ENCODE measurements at places on chromosomes 4 and X.

DNA sequence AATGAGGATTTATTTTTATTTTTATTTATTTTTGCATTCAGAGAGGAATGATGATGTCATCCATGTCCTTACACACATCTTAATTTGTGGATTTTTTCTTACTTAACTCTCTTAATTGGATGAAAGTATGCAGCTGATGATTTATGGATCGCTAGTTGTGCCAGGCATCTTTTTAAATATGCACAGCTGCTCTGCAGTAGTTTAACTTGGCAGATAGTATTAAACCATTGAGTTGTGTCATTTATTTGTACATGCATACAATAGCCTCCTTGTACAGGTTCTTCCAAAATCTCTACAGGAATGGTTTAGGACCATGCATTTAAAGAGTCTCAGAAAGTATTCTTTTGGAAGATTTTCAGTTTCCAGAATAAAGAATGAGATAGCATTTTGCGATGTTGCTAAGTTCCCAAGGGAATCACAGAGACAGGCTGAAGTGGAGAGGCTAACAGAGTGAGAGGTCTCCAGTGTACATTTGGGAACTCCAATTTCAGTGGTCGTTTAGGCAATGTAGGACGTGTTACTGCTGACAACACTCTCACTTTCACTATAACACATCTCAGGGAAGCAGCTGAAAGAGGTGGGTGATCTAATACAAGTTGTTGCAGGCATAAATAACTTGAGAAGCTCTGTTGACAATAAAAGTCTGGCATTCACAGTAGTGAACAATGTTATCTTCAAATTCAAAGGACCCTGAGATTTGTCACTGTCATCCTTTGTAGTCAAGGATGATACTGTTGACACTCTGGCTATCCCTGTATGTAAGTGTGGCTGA is 49.9 kb upstream of the SCRG1 start:
- DNase-seq: no peak

GRCh38 chr4:122728856-122729255 is 3.6 kb upstream of the BBS12 start:
- no peak for DNase-seq

GRCh38 chrX:7389576-7389975 is 241.6 kb upstream of the PUDP start:
- no peak for DNase-seq

DNA sequence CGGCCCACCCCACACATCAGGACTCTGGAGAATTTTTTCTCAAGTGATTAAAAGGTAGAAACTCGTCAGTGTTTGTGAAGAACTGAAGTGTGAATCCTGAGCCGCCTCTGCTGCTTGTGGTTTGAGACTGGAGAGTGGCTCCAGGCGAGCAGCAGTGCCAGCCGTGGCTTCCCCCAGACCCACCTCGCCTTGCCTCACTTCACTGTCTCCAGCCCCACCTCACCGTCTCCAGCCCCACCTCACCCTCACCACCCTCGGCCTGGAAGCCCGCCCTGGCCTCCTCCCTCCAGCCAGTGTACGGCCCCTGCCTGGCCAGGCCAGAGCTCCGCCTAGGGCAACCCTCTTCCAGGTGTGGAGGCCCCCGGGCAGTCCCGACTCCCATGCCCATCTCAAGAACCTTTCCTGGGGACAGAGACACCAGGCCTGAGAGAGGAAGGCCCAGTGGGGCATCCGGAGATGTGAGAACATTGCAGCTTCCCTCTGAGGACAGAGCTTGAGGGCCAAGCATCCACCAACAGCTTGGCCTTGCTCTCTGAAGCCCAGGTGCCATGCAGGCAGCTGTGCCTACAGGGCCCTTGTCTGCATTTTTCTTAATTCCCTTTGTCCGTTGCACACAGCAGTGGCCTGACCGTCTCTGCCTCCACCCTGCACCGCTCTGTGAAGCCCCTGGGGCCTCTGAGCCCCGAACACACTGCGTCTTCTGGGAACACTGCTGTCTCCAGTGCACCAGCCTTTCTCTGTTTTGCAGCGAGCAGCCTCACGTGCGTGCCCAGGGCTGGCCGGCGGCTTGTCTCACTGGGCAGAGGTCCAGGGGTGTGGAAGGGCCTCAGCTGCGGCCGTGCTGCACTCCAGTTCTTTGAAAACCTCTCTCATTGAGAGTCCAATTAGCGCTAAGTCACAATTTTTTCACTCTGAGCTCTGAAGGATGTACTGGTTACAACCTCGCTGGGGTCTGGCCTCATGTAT is 13.8 kb downstream of the SH3BP2 start:
- DNase-seq: no peak

- DNase-seq: no peak
These were observed 39.8 kb downstream of the NHS start for GRCh38 chrX:17414839-17415238.

- DNase-seq: no peak
These were observed 239.9 kb downstream of the MAML3 start for GRCh38 chr4:139913995-139914598.

GRCh38 chrX:41198410-41198809 is 113.2 kb downstream of the USP9X start:
- DNase-seq: no peak

DNA sequence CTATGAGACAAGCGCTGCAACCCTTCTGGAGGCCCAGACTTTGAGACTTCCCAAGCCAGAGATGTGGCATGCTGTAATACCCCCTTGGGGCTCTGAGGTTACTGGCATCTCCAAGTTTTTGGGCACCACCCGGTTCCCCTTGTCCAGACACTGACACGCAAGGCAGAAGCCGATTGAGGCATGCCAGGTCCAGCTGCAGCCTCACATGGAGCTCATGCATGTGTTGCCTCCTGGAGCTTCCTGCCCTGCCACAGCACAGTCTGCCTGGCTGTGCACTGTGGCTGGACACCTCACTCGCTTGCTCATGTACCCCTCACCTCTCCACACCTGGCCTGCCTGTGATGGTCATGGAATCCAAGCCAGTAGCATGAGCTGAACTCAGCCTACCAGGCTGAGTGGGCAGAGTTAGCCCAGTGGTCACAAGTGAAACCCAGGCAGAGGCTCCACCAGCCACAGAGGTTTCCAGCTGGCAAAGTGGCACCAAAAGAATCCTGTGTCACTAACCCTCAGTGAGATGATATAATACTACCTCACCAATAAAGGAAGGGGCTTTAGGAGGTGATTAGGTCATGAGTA is 789.2 kb upstream of the INTU start:
- DNase-seq: no peak

DNA sequence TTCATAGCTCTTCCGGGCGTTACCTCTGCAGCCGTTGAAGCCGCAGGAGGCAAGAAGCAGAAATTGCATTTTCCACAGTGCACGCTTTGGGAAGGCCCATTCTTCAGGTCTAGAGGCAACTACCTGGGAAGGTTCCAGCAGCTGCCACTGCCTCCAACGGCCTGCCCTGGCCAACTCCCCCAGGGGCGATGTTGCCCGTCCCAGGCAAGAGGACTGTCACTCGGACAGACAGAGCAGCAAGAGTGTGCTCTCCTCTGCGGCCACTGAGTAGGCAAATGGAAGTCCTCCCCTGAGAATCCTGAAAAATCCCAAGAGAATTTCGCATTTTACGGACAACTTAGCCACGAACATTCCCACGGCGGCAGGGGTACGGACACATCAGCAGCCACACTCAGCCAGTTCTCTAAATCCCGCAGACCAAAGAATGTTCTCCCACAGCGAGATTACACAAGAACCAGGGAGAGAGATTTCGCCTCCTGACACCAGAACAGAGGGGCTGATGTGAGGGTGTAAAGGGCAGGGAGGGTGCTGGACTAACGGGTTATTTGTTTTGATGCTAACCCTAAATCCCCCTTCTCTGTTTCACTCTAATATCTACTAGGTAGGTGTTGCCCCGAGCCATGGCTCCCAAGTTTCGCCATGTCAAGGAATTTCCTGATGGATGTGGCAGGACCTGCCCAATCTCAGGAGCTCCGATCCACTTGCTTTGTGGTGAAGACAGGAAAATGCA is 63.8 kb downstream of the SEPSECS start:
- no peak for DNase-seq

DNA sequence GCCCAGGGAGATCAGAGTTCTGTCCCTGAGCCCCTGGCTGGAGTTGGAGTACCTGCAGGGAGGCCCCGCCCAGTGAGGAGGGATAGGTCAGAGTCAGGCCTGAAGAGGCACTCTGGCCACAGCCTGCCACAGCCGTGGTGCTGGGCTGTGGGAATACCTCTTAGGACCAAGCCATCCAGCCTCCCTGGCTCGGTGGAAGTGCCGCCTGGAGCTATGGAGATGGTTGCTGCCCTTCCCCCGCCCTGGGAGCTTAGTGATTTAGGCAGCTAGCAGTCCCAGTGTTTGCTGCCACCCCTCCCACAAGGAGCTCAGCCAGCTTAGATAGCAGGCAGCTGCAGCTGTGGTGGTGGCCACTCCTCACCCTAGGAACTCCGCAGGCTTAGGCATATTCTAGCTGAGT is 446.3 kb upstream of the GNPDA2 start:
- DNase-seq: no peak

GRCh38 chr4:101037938-101038413 is 309.4 kb downstream of the PPP3CA start:
- no peak for DNase-seq

DNA sequence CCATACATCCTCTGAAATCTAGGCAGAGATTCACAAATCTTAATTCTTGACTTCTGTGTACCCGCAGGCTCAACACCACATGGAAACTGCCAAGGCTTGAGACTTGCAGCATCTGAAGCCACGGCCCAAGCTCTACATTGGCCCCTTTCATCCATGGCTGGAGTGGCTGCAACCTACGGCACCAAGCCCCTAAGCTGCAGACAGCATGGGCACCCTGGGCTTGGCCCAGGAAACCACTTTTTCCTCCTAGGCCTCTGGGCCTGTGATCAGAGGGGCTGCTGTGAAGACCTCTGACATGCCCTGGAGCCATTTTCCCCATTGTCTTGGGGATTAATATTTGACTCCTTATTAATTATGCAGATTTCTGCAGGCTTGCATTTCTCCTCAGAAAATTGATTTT is 457.9 kb downstream of the GRIA2 start:
- DNase-seq: no peak

GRCh38 chr4:48558819-48559218 is 68.8 kb downstream of the ZAR1 start:
- DNase-seq: no peak

DNA sequence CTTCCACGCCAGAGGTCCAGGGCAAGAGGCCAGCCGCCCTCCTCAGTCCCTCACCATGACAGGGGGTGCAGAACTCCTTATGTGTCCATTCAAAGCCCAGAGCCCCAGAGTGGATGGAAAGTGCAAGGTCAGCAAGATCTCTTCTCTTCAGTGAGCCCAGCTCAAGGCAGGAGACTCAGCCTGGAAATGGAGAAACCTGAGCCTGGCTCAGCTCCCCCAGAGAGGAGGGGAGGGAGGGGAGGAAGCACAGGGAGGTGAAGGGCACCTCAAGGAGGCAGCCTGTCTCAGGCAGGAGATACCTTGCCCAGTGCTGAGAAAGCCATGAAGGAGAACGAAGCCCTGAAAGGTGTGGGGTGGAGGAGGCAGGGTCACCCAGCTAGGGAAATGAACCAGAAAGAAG is 121.8 kb upstream of the PJA1 start:
- no peak for DNase-seq

- DNase-seq: peak; percentile 61
These were observed 2.8 kb downstream of the VEGFC start for GRCh38 chr4:176789955-176790354.

GRCh38 chrX:78024349-78025059 is 55.1 kb upstream of the PGAM4 start:
- DNase-seq: peak; percentile 48

DNA sequence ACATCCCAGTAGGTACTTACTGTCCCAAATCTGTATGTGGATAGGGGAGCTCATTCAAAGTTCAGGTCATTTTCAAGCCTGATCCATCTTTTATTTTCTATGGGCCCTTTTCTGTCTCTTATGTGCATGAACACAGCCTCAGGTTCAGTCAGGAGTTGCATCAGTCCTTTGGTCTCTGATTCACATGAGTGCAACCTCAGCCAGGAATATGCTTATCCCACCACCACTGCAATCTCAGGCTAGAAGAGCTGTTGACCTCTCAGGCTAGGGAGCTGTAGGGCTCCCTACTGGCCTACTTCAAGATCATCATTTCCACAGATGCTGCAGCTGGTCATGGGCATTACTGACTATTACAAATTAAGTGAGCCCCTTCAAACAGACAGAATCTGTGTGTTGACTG is 27.2 kb downstream of the AASDH start:
- no peak for DNase-seq

- DNase-seq: no peak
These were observed 40.6 kb downstream of the DCHS2 start for GRCh38 chr4:154450966-154451365.

- no peak for DNase-seq
These were observed 12.4 kb downstream of the PLP1 start for GRCh38 chrX:103789004-103789403.

DNA sequence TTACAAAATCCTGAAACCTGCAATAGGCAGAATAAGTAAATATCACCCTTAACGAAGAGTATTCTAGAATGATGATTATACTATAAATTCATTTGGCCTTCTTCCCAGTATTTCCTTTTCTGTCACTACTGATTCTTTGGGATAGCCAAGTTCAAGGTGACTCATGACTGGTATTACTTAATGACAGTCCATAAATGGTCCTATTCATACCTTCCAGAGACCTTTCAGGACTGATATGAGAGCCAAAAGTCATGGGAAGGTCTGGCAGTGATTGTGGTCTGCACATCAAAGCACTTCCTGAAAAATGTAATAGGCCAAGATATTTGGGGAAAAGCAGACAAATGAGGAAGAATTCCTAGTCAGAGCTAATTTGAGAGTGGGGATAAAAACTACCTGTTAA is 239.6 kb upstream of the FAM47A start:
- no peak for DNase-seq

DNA sequence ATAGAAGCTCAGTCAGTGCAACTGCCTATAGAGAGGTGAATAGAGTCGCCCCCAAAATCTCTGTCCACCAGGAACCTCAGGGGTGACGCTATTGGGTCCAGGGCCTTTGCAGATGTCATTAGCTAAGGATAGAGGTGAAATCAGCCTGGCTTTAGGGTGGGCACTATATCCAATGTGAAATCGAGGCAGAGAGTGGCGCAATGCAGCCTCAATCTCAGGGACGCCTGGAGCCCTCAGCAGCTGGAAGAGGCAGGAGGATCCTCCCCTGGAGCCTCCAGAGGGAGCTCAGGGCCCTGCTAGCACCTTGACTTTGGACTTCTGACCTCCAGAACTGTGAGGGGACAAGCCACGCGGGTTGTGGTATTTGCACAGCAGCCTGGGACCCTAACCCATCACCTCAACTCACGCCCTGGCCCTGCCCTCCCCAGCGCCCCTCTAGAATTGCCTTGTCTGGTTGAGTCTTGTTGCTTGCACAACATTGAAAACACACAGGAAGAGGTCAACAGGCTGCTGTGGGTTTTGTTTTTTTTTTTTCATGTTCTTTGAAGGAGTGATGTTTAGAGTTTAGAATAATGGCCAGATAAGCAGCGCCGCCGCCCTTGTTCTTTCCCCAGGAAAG is 89.4 kb upstream of the PSAPL1 start:
- no peak for DNase-seq

DNA sequence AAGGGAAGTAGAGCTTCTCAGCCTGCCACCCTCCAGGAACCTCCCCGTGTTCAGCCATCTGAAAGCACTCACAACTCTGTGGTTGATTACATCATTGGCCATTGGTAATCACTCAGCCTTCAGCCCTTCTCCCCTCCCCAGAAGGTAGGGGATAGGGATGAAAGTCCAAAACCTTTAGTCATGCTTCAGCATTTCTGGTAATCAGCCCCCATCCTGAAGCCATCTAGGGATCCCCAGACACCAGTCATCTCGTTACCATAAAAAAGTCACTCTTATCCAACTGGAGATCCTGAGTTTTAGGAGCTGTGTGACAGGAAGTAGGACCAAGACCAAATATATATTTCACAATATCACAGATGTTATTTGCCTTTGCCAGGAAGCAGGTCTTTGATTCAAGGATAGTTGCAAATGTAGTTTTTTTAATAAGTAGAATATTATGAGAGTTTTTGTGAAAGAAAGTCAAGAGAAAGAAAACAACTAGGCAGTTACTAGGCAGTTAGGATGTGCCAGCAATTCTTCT is 364.6 kb upstream of the NOCT start:
- peak; percentile 6 for DNase-seq

Measured in HuH-7 (cell line).